Progenitor cell of endocrine pancreas (in vitro differentiated cells): ENCODE measurements at places on chromosomes 5 and 9. TPM values are rescaled to one million over a fixed set of nuclear protein-coding genes. Genes with fewer than 3 reads are reported as not detected.
A peak's percentile ranks its signal among the peaks of the same experiment; 100 is the strongest.

DNA sequence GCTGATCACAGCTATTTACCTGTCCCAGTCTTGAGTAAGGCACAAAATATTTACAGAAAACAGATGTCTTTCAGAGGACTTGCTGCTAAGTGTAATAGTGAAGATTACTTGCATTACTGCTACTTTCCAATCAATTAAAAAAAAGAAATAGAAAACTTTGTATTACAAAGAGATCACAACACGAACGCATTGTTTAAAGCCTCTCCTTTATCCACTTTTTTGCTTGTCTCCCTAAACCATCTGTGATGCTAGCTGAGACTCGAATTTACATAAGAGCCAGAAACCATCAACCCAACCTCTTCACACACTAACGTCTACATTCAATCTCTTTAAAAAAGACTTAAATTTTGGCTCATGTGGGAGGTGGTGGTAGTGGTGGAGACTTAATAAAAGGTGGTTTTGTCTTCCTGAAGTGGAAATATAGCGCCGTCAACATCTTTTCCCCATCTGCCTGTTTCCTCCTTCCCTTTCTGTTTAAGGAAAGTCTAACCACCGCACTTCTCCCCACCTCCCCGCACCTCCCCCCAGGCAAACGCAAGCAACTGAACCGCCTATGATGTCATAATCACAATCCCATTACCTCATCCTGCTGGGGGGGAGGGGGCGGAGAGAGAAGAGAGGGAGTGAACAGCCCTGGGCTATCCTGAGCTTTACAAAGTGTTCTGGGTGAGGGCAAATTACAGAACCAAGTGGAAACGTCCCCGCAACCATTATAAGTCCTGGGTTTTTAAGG, 948 bp upstream of the FAM53C start:
- DNase-seq, result peak; percentile 64

- DNase-seq, result no peak
These were observed 14.3 kb downstream of the LHX3 start for GRCh38 chr9:136190656-136191055.

DNA sequence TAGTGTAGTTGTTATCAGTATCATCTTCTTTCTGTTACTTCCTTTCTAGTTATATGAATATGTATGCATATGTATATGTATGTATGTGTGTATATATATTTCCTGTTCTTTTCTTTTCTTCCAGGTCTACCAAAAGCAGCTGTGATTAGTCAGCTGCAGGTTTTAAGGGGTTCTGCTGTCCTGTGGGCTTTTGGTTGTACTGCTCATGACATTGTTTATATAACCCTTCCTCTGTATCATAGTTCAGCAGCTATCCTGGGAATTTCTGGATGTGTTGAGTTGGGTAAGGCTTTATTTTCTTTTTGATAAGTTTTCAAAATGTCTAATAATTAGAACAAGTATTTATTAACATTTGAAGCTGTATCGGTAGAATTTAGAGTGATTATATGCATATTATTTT, 23.2 kb downstream of the SLC27A6 start:
- DNase-seq, result no peak

GRCh38 chr5:136182618-136183017, 10.3 kb downstream of the SMIM32 start:
- DNase-seq, result no peak

GRCh38 chr9:14271093-14271673, 42.8 kb downstream of the NFIB start:
- no peak for DNase-seq

DNA sequence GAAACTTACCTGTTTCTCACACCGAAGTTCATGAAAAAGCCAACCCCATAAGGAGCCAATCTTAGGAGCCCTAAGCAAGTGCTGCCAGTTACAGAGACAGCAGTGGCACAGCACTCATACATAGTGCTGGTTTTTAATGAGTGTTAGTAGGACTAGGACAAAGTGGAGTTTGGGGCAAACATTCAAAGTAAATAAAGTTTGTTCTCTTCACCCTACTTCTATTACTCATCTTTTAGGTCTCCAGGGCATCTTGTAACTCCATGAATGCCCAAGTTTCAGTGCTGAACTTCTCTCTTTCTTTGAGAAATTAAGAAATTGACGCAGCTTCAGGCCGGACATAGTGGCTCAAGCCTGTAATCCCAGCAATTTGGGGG, 584.7 kb downstream of the EBF1 start:
- DNase-seq, result no peak

DNA sequence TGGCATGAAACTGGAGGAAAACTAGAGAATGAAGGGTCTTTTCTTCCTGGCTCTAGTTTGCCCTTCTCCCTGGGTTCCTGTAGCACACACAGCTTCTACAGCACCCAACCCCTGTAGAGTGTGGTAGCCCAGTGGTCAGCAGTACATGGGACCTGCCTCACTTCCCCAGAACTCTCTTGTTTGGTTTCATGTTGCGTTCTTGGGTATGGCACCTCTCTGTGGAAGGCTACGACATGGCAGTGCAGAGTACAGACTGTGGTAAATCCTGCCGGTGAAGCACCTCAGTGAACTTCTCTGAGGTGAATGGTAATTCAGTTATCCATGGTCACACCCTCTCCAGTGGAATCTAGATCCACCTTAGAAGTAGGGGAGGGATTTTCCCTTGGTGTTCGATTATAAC, 105.5 kb downstream of the TLR4 start:
- DNase-seq, result no peak

Gene GKAP1
- total RNA-seq, result 22.0 and 22.9 TPM in 2 replicates

GRCh38 chr5:145204743-145205142, 630.4 kb downstream of the PRELID2 start:
- no peak for DNase-seq
